ENCODE measurements at places on chromosomes 2 and 18. TPM values are rescaled to one million over a fixed set of nuclear protein-coding genes. Genes with fewer than 3 reads are reported as not detected.

The TXNDC2 gene
- not detected for total RNA-seq

The GRB14 gene
- not detected for total RNA-seq

The TIGD1 gene
- total RNA-seq, result 28.2 TPM

The CEBPZOS gene
- total RNA-seq, result 42.3 TPM

The TMEM169 gene
- total RNA-seq, result 2.6 TPM

The GLB1L gene
- 1.8 TPM for total RNA-seq
